CD4-positive, CD25-positive, alpha-beta regulatory T cell (primary cell): ENCODE measurements at places on chromosomes 1 and 21.

GRCh38 chr1:86915737-86916235 is 1.4 kb downstream of the HS2ST1 start:
- no peak for DNase-seq

DNA sequence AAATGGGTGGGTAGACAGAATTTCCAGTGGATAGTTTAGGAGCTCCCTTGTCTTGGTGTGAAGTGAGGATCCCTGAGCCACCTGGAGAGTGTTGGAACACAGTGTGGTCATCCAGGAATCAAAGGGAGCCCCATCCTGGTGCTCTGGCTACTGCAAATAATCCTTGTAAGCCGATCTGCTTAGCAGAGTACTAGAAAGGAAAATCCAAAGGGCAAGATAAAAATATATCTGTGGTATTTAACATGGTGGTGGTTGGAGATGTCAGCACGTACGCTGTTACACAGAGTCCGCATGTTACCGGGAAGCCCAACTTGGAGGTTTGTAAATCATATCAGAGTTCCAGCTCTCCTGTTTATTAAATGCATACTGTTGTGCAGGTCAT is 39.0 kb downstream of the VANGL1 start:
- no peak for DNase-seq

GRCh38 chr1:217109928-217110327 is 386.7 kb upstream of the ESRRG start:
- no peak for DNase-seq

DNA sequence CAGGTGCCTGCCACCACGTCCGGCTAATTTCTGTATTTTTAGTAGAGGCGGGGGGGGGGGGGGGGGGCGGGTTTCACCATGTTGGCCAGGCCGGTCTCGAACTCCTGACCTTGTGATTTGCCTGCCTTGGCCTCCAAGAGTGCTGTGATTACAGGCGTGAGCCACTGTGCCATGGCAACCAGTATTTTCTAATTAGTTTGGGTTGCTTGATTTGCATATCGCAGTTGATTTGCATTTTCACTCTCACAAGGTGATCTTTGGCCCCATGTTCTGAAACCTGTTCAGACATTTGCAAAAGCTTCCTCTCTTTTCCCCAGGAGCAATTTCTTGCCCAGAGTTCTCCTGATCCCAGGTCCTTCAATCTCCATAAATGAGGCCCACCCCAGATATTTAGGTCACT is 1.7 kb downstream of the TOR3A start:
- peak; percentile 11 for DNase-seq

DNA sequence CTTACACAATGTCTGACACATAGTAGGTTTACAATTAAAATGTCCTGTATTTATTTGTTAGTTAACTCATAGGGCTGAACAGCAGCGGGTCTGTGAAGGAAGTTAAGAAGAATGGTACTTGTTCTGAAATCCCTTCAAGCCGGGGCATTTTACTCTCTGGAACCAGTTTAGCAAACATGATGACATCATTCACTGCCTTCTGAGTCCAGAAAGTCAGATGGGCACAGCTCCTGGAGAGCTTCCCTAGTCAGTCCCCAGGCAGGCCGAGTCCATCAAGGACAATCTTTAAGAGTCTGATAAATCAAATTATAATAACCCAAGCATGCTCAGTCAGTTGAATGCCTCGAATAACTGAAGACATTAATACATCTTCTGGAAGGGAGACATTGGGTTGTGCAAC is 125.4 kb upstream of the DAB1 start:
- no peak for DNase-seq

- DNase-seq: no peak
Measured at GRCh38 chr21:29382030-29382654, 83.4 kb downstream of the BACH1 start.

DNA sequence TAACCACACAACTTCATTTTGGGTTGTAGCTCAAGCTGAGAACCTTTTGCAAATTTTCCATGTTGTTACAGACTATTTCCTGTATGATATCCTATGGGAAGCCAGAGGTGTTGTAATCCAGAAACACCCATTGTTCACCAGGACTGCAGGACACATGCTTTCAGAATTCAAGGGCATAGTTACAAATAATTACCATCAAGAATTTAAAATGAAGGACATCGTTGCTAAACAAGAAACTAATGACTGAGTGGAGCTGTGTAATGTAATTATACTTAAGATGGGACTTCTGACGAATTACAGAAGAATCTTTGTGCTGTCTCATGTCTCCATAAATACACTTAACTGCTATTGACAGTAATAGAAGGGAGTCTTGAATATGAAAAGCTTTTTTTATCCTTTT is 47.6 kb upstream of the HOOK1 start:
- no peak for DNase-seq

DNA sequence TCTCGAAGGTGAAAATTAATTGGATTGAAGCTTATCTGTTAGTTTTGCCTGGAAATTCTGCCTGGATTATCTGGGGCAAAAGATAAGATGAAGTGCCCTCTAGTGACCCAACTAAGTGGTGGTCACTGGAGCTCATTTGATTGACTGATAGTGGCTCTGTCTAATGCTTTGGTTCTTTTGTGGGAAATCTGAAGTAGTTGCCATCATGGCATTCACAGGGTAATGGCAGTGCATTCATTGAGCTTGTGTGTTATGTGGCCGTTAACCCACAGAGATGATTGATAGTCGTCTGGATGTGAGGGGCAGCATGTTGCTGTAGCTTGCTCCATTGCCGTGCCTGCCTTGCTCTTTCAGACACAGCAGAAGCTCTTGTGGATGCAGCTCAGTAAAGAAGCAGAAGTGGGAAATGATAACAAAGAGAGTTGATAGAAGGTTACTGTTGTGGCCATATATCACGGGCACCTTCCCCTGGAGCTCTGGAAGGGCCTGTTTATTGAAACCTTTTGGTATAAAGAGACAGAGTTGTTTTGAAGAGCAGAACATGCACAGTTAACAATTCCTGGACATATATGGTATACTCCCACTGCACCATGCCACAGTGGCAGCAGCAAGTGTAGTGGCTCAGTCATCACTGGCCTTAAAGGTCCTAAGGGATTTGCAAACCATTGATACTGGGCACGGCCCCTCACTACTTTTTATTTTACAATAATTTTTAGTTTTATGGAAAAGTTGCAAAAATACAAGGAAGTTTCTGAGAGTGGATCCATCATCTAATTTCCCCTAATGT is 42.0 kb downstream of the CXADR start:
- no peak for DNase-seq

DNA sequence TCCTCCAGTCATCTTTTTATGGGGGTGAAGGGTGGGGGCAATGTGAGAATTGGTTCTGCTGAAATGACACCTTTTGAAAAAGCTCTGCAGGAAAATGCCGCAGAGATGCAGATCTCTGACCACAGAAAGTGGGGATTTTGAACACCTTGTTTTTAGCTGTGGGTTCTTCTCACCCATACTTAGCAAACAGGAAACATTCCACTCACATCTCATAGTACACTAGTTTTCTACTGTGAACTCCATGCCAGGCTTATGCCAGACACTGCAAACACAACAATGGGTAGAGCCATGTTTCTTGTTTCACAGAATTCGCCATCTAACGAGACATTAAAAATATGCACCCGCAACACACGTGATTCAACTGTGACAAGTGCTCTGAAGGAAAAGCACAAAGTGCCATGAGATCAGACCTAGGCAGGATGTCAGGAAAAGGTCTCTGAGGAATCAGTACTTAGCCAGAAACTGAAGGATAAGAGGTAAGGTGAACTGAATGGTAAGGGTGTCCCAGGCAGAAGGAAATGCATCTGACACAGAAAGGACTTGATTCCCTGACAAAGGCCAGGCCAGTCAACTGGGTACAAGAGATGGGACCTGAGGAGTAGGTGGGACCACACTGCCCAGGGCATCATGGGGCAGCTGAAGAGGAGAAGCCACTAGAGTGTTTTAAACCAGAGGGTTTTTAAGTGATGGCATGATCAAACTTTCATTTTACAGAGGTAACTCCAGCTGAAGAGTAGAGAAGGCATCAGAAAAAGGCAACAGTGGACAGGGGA is 83.8 kb upstream of the JAK1 start:
- DNase-seq: no peak

- DNase-seq: no peak
Measured at GRCh38 chr1:201093561-201093960, 18.7 kb downstream of the CACNA1S start.

- DNase-seq: no peak
Measured at GRCh38 chr1:197268012-197268411, at the start of gene CRB1. Gene CRB1, plus strand, starts transcription at chr1:197268252. Its CDS starts 161 bp downstream, at chr1:197268413.

GRCh38 chr1:186950547-186950946 is 121.8 kb downstream of the PLA2G4A start:
- no peak for DNase-seq

DNA sequence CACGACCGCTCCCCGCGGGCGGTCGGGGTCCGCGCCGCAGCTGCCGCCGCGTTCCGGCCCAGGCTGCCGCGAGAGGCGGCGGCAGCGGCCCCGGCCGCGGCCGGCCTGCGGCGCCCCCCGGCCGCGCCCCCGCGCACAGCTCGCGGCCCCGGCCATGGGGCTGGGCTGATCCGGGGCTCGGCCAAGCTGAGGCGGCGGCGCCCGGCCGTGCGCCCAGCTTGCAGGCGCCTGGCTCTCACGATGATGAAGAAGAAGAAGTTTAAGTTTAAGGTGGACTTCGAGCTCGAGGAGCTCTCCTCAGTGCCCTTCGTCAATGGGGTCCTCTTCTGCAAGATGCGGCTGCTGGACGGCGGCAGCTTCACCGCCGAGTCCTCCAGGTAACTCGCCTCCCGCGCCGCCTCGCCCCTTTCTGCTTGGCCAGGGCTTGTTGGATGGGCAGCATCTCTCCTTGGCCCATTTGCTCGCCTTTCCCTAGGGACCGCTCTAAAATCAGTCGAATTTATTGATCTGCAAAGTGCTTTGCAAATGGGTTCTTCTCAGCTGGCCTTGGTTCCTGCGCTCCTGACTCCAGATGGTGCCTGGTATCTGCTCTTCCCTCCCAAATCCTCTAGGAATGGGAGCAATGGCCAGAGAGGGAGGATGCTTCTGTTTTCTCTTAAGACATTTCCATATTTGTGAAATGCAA is 431 bp downstream of the EEIG2 start:
- peak; percentile 6 for DNase-seq

DNA sequence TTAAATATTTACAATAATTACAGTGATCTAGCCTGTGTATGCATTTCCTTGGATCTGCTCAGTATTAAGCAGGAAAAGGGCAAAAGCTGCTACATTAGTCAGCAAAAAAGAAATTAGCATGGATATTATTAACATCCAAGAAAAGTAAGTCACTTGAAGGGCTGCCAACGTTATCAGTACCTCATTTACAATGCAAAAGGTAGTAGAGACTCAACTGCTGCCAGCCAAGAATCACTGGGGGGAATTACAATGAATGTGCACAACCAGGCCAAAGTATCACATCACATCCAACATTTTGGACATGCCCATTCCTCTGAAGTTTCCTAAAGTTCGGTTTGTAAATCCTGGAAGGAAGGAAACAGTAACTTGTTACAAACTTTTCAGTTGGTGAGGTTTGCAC is 1.9 kb downstream of the CNN3 start:
- DNase-seq: no peak

- no peak for DNase-seq
Measured at GRCh38 chr1:198939286-198939685, 300.4 kb downstream of the PTPRC start.

- DNase-seq: no peak
Measured at GRCh38 chr1:75237316-75237715, 103.1 kb downstream of the LHX8 start.

DNA sequence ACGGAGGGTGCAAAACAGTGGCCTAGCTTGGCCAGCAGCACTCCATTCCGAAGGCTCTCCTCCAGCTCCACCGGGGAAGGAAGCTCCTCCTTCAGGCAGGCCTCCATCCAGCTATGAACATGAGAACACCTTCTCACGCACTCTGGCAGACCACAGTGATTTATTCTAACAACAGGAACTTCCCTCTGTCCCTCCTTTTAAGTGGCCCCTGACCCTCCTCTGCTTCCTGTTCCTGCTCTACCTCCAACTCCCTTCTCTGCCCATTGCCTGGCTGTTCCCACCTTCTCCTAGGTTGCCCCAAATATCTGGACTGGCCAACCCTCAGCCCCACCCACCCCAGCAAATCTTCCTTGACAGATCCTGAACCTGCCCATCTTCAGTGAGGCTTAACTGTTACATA is 5.9 kb downstream of the IQGAP3 start:
- no peak for DNase-seq

DNA sequence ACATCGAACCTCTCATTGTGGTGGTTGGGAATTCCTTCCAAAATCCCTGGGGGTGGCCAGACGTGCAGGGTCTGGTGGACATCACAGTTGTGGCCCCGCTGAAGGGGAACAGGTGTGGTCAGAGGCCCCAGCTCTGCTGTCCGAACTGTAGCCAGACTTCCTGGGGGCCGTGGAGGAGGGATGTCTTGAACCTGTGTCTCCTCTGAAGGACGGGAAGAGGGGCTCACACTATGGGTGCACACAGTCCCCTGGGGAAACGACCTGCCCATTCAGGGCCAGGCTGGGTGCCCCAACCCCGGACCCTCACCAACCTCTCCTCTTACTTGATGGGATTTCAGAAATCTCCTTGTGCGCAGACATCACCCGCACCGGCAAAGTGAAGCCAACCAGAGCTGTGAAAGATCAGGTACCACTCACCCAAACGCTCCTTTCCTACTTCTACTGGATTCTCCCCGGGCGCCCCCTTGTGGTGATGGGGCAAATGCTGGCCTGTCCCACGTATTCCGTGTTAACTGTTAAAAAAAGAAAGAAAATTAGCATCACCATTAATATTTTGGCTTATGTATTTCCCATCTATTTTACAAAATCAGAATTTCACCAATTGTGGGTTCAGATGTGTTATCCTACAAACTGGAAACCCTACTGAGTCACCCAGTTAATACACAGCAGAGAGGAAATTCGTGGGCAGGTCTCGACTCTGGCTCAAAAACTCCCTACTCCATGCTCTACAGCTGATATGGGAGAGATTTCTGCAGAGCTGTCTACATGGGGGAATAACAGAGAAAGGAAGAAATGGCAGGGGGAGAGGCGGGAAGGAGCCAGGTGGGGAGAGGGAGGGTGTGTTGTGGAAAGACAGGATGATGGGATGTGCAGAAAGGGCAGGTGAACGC is 28.1 kb downstream of the PADI4 start:
- DNase-seq: peak; percentile 34

GRCh38 chr1:47563201-47563600 is 125.4 kb downstream of the FOXD2 start:
- DNase-seq: no peak
